ENCODE measurements at places on chromosomes 5 and 9.

DNA sequence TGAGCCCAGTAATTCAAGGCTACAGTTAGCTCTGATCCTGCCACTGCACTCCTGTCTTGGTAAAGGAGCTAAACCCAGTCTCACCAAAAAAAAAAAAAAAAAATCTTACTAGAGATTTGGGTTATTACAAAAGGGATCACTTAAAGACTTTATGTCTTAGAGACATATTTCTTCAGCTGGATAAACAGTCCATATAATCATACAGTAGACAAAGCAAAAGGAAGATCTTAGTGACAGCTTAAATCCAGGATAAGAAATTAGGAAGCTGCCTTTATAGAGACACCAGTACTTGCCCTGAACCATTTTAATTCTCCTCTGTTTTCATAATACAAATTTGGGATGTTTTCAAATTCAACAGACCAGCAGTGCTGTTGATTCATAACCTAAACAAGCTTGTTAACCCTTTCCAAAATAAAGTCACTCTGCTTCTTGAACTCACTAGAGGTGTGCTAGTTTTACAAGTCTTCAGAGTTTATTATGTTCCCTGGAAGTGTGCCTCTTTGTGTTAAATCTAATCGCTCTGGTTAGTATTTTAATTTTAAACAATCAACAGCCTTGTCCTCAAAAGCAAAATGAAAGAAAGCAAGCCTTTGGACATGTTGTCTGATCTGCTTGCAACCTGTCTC is 255.5 kb downstream of the ARRDC3 start:
- DNase-seq: no peak

- no peak for DNase-seq
These were observed 54.1 kb upstream of the ZNF366 start for GRCh38 chr5:72561148-72561972.

DNA sequence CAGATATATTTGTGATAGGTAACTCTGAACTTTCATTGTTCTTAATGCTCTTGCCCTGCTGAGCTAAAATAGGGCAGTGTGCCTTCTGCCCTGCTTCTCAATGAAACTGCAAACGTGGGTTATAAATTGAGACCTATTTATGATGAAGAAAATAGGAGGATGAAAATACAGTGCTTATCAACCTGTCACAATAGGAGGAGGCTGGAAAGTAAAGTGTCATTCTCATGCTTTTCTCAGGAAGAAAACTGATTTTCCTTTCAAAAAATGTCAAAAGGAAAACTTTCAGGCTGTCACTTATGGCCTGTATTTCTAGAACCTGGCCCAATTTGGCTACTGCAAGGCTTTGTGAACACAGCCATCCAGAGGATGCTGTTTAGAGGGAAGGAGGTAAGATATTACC is 130.3 kb upstream of the TUSC1 start:
- DNase-seq: no peak

- no peak for DNase-seq
These were observed 27.3 kb downstream of the SARDH start for GRCh38 chr9:133710661-133711427.

- DNase-seq: peak; percentile 82
These were observed at the start of gene PLPP7 for GRCh38 chr9:131289301-131290035. Gene PLPP7 (plus strand): TSS chr9:131289723. CDS start chr9:131289998, 275 bp downstream.

GRCh38 chr9:6506571-6506970 is 93.6 kb downstream of the UHRF2 start:
- DNase-seq: no peak

- DNase-seq: no peak
These were observed 17.6 kb downstream of the COL23A1 start for GRCh38 chr5:178572617-178573016.

GRCh38 chr5:116492776-116493175 is 81.8 kb downstream of the SEMA6A start:
- no peak for DNase-seq

GRCh38 chr9:10661376-10661775 is 48.6 kb upstream of the PTPRD start:
- DNase-seq: no peak

DNA sequence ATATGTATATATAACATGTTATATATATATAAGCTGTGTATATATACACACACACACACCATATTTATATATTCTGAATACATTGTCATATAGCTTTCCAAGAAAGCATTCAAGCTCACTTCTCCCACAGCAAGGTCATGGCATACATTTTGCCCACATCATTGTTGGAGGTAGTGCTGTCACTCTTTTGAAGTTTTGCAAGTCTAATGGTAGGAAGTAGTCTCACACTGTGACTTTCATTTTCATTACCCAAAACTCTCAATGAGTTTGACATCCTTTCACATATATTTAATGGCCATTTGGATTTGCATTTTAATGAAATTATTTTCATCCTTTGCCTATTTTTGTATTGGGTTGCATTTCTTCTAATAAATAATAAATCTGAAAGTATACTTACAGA is 59.8 kb upstream of the COX7C start:
- DNase-seq: no peak

- DNase-seq: no peak
These were observed 178.5 kb downstream of the NFIB start for GRCh38 chr9:14135421-14135820.

DNA sequence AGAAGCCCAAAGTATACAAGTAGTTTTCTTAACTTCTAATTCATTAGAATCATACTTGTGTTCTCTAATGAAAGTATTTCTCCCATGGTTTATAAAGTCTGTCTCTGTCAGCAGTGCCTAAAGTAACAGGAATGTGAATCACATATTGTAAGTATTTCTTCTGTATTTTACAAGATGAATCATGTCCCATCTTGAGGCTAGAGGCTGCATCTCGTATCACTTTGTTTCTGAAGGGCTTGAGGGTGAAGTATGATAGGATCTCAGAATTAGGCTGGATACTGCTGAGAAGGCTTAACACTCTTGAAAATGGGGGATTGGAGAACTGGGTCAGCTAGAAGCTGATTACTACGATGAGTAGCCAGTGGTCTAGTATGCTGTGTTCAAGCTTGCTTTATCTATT is 242.2 kb upstream of the ACTBL2 start:
- DNase-seq: no peak

DNA sequence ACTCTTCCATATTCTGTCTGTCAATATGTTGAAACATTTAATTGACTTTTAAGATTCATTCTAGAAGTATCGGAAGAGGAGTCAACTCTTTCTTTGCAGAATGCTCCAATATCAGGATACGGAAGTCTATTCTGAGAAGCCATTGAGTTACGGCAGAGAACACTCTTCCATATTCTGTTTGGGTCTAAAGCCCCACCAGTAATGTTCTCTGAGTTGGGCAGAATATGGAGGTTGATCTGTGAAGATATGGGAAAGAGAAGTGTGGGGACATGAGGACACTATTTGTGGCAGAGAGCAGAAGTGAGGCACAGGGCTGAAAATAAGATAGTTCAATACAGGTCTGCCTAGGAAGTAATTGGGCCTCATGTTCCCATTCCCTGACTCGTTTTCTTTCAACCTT is 300.0 kb downstream of the DIRAS2 start:
- DNase-seq: no peak

DNA sequence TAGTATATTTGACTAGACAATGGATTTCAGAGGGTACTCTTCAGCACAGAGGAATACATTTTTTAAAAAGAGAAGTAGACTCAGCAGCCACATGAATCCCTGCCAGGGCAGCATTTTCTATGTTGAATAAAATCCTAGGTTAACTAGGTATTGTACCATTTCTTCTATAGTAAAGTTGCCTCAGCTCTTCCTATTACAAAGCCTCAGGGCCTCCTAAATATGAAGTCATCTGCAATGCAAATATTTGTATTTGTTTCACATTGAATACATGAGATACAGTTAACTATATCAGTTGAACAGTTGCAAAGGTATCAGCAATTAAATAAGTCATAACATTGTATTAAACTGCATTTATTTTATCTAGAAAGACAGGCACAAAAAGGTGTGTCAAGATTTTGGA is 59.5 kb downstream of the NUDT12 start:
- no peak for DNase-seq

DNA sequence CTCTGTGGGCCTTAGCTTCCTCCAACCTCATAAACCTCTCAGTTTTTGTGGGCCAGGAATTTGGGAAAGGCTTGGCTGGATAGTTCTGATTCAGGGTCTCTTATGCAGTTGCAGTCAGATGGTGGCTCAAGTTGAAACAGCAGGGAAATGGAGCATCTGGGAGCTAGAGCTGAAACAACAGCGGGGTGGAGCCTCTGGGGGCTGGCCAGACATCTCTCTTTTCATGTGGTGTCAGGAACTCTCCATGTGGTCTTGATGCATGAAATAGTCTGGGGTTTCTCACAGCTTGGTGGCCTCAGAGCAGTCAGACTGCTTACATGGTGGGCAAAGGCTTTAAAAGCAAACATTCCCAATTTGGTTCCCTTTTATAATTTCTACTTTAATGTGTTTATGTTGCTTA is 13.5 kb downstream of the ZNF346 start:
- DNase-seq: no peak

- DNase-seq: no peak
These were observed 118.7 kb downstream of the LPAR1 start for GRCh38 chr9:110919609-110920008.

- DNase-seq: no peak
These were observed 234.8 kb downstream of the CSNK1G3 start for GRCh38 chr5:123746683-123747360.

DNA sequence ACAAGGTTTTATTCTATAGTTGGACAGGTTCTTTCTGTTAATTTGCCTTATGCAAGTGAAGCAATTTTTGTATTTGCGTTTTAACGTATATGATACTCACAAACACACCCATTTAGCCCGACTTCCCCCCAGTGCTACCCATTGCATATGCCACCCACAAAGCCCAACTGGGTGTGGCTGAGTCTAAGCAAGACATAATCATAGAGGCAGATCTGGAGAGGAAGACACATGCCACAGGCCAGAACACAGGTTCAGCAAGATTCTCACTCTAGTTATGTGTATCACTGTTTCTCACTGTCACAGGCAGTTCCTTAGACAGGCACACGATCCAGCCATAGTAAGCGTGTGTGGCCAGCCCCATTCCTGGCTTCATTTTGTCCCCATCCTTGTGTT is 29.0 kb upstream of the PUM3 start:
- DNase-seq: no peak

DNA sequence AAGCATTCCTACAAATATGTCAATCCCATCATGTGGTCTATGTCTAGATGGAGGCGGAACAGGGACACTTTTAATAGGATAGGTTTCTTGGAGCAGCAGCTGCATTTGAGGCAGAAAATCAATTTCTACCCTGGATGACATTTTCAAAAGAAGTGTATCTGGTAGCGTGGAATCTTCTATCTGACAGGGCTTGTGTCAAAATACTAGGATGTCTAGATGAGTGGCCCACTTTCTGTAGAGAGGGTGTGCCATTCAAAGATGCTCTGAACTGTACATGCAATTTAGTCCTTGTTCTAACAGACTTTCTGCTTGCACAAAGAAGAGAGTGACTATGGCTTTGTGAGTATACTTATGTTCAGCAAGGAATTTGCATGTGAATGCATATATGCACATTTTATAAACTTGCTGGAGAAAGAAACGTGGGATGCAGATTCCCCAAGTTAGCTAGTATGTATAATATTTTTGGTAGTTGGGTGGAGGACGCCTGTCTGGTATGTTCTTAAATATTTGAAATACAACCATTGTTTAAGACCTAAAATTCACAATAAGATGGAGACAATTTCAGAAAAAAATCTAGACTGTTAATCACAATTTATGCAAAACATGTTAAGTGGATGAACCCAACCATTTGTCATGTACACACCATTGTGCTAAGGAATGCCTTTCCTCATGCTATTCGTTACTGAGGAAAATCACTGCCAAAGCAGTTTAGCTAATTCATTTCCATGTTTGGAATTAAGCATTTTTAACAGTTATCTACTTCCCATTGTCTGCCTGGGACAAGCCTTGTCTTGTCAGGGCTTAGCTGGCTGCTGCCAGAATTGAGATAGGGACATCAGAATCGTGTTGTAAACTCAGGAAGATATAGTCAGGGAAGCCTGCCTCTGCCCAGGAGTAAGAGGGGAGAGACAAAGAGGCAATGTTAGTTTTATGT is 129.1 kb upstream of the MEF2C start:
- DNase-seq: no peak

DNA sequence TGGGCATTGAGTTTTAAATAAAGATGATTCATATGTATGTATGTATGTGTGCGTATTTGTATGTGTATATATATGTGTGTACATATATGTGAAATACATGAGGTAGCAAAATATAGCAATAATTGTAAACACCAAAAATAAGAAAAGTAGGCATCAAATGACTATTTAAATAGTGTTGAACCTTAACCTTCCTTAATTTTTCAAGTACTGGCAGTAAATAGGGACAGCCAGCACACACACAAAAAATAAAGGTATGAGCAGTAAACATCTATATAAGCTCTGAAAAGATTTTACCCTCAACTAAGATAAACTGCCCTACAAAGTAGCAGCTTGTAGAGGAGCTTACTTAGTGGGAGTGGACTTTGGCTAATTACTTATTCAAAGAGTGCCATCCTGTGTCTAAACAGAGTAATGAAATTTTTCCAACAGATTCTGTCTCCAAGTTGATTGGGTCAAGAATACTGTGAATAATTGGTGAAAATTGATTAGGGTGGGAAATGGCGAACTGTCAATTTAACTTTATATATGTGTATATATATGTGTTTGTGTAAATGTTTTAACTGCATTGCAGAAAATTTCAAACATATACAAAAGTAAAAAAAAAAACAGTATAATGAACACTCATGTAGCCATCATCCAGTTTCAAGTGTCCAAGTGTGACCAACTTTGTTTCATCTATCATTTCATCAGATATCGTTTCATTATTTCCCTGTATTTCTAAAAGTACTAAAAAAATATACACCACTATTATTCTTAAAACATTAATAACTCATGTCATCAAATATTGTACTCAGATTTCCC is 2.0 kb upstream of the ADAMTS6 start:
- no peak for DNase-seq

GRCh38 chr9:7226007-7226640 is 468.4 kb downstream of the KDM4C start:
- no peak for DNase-seq

DNA sequence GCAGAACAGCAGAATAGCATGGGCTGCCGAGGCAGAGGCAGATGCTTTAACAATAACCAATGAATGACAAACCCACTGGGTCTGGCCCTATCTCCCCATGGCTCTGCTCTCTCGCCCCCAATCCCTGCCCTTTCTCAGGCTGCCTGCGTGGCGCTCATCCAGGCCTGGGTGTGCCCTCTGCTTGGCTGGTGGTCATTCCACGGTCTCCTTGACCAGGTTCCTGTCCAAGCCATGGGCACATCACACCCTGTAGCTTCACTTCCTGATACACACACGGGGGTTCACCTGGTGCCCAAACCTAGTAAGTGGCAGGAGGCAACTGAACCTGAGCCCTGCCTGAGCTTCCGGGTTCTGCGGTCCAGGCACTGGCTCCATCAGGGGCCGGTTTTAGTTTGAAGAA is 87.6 kb downstream of the DAP start:
- no peak for DNase-seq

DNA sequence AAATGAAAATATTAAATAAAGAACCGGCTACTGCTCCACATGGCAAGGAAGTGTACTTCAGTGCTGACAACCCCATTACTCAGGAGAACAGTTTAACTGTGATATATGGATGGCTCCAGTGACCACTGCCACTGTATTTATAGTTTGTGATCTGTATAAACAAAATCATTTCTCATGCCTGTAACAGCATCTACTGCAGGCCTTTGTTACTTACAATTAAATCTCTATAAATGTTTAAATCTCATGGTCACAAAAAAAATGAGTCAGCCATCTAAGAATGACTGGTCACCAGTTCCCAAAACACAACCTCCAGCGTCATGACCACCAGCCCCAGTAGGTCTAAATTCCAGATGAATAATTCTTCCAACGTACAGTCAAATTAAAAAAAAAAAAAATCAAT is 24.6 kb downstream of the SERINC5 start:
- DNase-seq: no peak

GRCh38 chr5:142201471-142201887 is 92.9 kb downstream of the NDFIP1 start:
- DNase-seq: no peak
